RPMI7951 (cell line): ENCODE measurements at places on chromosomes 2 and 18.
A peak's percentile ranks its signal among the peaks of the same experiment; 100 is the strongest.

DNA sequence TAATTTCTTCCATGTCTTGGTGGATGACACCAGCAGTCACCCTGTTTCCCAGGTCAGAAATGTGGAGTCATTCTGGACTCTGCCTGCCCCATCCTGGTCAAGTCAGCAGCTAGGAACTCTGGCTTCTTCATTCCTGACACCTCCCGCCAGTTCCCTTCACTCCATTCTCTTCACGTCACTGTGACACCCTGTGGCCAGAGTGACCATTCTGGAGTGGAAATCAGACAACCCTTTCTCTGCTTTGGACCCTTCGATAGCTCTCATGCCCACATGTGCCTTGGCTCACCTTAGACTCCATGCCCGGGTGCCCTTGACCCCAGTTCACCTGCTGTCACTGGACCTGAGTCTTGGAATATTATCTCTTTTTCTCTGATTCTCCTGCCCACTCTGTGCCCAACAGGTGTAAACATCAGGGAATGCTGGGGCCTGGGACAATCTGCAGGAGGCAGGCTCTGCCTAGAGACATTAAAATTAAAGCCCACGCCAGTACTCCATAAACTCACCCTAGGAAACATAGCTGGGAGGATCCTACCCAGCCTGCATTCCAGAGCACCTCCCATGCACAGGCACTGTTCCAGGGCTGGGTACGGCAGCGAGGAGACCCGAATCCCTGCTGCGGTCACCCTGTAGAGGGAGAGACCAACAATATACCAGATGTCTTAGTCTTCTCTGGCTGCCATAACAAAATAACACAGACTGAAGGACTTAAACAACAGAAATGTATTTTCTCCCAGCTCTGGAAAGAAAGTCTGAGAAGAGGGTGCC, 41.1 kb upstream of the FAHD2A start:
- no peak for DNase-seq

GRCh38 chr2:135093193-135093592, 41.1 kb downstream of the RAB3GAP1 start:
- no peak for DNase-seq

- no peak for DNase-seq
Observed at GRCh38 chr2:231820786-231821303, 34.6 kb downstream of the COPS7B start.

DNA sequence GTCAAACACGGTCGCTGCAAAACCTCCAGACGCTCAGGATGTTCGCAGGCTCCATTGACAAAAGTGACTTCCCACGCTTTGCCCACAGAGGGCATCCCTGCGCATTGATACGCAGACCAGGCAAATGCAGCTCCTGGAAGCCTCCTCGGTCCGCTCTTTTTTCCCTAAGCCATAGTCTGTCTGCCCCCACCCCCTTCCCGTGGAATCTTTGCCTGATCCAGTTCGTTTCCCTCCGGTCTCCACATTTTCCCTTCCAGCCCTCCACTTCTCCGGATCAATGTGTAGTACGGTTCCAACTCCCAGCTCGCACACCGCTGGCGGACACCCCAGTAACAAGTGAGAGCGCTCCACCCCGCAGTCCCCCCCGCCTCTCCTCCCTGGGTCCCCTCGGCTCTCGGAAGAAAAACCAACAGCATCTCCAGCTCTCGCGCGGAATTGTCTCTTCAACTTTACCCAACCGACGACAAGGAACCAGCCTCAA, at the start of gene DCC:
DCC (plus strand) TSS at position 307 of the 481 bp plus-strand sequence. CDS start 591 bp downstream, outside the sequence.
- no peak for DNase-seq

DNA sequence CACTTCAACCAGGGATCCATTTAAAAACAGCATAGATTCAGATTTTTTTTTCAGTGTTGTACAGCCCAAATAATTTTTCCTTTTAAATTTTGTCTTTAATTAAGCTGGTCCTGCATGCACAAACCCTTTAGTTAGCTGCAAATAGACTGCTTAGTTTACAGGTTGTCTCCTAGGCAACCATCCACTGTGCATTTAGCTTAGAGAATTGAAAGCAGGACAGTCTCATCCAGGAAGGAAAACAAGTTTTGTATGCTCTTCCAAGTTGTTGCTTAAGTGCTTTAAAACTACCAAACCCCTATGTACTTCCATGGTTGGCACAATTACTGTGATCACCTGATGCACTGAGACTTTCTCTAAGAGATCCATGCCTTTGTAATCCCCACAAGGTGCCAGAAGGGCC, at the start of gene MAP3K19:
MAP3K19 (minus strand) TSS at position 148 of the 400 bp plus-strand sequence. CDS start 22,800 bp downstream, outside the sequence.
- no peak for DNase-seq

DNA sequence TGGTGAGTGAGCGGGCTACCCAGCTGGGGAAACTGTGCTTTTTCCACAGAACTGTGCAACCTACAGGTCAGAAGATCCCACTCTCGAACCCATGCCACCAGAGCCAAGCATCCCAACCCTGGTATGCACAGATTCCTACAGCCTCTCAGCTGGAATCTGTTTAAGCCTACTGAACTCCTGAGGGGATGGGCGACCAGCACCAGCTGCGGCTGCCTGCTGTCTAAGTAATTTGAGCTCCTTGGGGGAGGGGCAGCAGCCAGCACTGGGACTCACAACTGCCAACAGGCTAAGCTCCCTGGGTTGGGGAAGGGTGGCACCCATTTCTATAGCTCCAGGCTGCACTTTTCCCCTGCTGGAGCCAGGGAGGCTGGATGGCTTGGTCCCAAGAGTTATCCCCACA, 11.8 kb downstream of the CYP27C1 start:
- peak; percentile 97 for DNase-seq

GRCh38 chr2:204475399-204475798, 69.9 kb upstream of the PARD3B start:
- no peak for DNase-seq

- DNase-seq: no peak
Observed at GRCh38 chr18:8562070-8562469, 47.2 kb upstream of the RAB12 start.

DNA sequence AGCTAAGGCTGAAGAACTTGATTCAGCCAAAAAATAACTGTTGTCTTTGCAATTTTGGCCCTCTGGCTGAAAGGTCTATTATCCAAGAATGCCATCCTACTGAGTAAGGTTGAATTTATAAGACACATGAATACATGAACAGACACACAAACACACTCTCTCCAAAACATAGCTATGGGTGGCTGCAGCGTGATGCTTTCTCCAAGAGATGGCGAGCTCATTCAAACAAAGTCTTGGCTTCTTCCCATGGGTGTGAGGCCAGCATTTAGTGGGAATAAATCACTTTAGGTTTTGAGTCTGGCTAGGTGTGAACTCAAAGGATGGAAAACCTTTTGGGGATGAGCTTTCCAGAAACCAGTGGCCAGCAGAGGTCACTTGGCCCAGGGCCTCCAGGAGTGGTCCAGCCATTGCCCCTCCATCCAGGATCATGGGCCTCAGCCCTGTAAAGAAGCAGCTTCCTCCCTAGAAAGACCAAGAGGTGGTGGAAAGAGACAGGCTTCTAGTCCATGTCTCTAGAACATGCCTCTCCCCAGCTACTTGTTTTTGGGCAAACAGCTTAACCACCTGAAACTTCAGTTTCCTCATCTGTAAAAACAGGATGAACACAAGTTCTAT, 11.0 kb upstream of the OSR1 start:
- peak; percentile 65 for DNase-seq

GRCh38 chr2:25700221-25700660, 26.9 kb upstream of the DTNB start:
- peak; percentile 34 for DNase-seq

GRCh38 chr2:27078267-27079194, at the start of gene EMILIN1:
Gene EMILIN1 (plus strand): TSS chr2:27078615. CDS start chr2:27079066, 451 bp downstream.
- peak; percentile 97 for DNase-seq
